ENCODE measurements at places on chromosomes 16 and 17.

GRCh38 chr17:65467156-65467555, 94.3 kb downstream of the AXIN2 start:
- DNase-seq, result no peak

DNA sequence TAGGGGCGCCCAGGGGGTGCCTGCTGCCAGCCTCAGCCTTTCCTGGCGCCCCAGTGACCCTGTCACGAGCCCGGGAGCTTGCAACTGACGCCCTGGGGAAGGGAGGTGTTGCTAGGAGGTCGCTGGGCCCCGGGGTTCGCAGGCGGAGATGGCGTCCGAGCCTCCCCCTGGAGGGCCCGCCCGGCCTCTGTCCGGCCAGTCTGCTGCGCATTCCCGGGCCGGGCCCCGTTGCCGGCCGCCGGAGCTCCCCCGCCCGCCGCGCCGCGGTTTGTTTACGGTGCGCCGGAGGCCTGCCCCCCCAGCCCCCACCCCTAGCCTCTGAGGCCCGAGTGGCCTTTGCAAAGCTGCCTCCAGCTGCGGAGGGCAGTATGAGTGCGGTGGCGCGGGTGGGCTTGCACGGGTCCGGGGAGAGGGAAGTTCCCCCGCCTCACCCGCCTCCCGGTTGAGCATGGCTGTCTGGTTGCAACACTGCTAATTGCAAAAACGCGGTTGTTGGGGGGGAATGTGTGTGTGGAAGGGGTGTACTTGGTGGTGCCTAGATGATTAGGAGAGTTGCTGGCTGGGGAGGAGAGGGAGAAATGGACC, 514 bp downstream of the THRA start:
- DNase-seq, result peak; percentile 61

DNA sequence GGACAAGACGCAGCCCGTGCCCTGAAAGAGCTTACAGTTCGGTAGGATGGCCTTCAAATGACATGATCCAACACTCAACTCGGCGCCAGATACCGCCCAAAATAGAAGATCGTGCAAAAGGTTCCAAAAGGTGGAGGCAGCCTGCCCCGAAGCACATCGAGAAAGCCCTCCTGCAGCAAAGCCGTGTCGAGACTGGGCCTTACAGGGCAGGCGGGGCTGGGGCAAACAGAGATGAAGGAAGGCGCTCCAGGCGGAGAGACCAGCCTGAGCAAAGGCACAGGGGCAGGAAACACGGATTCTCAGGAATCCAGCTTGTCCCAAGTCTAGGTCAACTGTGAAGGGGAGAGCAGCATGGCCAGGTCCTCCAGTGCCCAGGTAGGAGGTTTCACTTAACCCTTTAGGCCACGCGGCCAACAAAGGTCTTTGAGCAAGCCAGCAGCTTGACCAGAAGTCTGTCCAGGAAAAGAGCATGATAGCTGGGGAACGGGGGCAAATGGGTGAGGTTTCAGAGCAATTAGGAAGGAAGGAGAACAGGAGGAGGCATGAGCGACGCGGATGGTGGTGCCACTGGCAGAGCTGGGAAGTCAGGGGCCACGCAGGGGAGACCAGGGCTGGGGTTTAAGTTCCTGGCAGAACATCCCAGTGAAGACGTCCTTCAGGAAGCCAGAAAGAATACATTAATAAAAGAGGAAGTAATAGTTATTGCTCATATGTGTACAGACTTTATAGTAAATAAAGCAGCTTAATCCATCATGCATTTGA, 21.2 kb upstream of the EIF1 start:
- DNase-seq, result peak; percentile 25

DNA sequence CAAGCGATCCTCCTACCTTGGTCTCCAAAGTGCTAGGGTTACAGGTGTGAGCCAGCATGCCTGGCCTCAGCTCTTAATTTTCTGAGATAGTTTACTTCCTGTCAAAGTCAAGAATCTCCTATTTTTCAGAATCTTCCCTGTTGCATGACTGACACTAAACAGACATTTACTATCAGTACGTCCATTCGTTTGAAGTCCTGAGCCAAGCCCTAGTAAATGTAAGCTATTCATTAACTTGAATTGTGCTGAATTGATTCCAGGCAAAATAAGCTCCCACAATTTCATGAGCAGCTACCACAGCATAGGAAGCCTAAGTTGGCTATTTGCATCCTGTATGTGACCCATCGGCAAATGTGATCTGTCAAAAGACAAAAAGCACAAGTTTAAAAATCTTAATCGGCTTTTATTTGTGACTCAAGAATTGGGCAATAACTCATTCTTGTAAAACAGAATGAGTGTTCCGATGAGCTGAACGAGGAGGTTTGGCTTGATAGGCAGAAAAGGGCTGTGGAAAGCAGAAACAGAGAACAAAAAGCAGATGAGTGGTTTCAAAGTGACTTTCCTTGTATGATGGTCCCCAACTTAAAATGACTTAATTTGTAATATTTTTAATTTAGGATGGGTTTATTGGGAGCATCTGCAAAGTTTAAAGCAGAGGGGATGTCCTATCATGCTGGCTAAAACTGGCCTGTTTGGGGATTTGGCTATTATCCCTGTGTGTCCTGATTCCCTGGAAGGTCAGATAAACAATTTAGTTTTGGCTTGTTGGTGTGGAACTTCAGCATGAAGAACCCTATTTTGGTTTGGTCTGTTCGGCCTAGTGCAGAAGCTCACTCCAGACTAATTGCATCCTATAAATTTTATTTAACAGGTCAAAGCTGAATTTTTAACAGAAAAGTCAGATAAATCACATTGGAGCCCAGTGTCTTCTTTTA, 14.2 kb downstream of the RNF112 start:
- DNase-seq, result no peak

DNA sequence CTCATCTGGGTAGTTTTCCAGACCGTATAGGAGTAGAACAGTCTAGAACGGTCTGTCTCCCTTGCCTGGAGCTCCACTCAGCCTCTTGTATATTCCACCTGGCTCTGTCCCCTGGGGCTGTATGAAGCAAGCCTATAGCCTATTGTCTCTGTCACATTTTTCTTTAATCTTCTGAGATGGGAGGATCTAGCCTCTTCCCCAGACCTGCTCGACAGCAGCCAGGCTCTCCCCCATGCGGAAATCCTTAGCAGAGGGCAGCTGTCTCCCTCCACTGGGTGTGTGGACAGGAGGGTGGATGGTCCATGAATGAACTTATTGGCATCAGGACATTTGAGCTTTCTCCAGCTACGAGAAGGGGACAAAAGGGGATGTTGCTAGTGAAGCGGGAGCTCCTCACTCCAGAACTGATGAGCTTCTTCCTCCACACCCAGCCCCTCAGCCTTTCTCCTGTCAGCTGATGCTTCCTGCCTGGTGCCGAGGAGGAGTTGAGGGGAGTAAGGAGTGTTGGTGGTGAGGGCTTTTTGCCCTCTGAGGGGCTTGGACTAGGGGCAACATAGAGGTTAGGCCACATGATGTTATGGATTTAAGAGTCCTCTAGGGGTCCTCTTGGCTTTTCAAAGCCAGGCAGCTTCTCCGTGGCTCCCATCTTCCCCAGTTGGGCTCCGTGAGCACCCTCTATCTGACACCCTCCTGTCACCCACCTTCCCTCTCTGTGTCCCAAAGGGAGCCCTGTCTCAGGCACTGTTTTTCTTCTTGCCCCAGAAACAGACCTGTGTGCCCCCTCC, 28.0 kb downstream of the ARHGAP23 start:
- no peak for DNase-seq

DNA sequence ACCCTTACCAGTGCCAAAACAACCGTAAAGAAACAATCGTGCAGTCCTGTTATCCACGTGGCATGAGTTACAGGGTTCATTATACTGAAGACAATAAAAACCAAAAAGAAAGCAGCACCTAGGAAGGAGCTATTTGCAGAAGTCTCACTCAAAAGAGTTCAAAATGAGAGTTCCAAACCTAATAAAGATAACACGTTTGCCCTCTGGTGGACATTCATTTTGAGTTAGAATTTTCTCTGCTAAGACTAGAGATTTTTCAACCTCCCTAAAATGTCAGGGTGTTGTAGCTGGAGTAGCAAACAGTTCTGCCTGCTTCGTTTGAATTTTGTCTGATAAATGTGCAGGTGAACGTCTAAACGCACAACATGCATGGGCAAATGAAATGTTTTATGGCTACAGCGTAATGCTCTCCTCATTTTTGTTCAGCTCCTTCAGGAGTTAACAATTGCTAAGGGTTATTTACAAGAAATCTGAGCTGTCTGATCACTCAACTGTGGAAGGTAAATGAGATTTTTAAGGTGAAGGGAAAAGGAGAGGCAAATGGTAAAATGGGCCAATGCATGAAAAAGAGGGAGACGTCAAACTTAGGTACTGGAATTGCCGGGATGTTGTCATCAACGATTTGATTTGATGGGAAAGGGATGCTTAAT, 1067.9 kb upstream of the EEF2KMT start:
- no peak for DNase-seq

- DNase-seq, result no peak
These were observed 232.5 kb downstream of the MSI2 start for GRCh38 chr17:57488856-57489255.

GRCh38 chr17:49552070-49552751, 23.5 kb upstream of the NXPH3 start:
- peak; percentile 9 for DNase-seq

GRCh38 chr16:2716948-2717347, 3.1 kb downstream of the PRSS27 start:
- no peak for DNase-seq

DNA sequence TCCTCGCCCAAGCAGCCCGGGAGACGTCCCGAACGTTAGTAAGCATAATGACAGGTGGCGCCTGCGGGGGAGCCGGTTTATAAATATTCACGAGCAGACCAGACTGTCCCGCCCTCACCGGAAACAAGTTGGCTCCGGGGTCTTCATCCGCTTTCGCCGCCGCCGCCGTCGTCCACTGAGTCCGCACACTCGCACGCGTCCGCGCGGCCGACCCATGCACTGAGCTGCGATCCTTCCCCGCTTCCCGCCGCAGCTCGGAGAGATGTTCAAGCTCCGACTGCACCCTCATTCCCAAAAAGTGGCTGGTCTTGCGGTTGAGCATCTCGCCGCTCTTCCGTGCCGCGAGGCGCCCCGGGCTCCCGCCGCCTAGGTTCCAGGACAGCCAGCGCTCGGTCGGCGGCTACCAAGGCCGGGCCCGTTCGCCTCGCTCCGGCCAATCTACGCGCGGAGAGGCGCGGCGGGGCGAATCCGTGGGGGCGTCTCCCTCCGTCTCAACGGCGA, 385 bp downstream of the CFAP119 start:
- DNase-seq, result peak; percentile 74

- DNase-seq, result no peak
These were observed 41.7 kb downstream of the TIMM22 start for GRCh38 chr17:1038459-1039122.

- no peak for DNase-seq
These were observed 45.9 kb downstream of the SRCIN1 start for GRCh38 chr17:38559880-38560230.

- no peak for DNase-seq
These were observed 63.6 kb upstream of the TBX2 start for GRCh38 chr17:61335845-61336655.

DNA sequence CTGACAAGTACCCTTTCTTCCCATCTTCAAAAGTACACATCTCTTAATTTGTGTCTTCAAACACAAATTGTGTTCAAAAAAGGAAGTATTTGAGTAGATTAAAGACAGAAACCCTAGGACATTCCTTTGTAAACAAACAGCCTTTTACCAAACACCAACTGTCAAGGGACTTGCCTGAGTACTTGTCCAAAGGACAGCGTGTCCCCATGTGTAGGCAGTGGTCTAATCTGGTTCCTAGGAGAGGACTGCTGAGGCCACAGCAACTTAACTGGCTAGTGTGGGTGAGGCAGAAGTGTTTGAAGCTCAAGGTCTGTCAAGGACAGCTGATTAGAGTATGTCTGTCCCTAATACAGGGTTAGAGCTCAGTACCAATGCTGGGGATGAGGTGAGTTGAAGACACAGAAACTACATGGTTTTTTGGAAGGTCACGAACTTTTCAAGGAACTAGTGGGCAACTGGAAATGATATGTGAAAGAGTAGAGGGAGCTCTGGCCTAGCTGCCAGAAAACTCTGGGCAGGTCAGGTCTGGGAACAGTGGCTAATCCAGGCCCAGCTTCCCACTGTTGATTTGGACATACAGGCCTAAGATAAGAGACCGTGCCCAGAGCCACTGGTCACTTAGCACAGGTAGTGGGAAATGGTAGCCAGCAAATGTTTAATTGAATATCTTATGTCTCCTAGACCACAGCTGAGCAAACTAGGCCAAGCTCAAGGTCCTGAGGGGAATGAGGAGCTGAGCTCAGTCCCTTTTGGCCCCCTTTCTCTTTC, 10.1 kb downstream of the HMOX2 start:
- no peak for DNase-seq

GRCh38 chr17:64938925-64939474, 19.7 kb upstream of the LRRC37A3 start:
- DNase-seq, result peak; percentile 58

DNA sequence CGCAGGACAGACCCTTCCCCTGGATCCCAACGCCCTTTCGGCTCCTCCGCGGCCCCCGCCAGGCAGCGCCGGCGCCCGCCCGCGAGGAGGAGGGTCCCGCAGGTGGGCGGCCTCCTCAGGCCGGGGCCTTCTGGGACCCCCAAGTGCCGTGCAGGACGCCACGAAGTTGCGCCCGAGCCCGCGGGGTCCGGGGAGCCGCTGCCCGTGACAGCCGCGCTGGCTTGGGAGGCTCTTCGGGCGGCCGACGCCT, 504 bp downstream of the ERN1 start:
- no peak for DNase-seq

- DNase-seq, result no peak
These were observed 23.9 kb downstream of the SNN start for GRCh38 chr16:11692171-11692570.

GRCh38 chr17:56142325-56142724, 10.9 kb upstream of the ANKFN1 start:
- DNase-seq, result no peak

DNA sequence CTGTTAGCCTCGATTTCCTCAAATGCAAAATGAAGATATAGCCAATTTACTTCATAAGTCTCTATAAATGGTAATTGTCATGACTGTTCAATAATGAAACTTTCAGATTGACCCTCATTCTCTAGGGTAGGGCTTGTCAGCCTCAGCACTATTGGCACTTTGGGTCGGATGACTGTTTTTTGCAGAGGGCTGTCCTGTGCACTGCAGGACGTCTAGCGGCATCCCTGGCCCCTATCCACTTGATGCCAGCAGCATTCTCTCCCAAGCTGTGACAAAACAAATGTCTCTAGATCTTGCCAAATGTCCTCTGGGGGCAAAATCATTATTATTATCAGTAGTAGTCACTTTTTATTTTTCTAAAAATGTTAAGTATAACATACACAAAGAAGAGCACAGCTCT, 24.6 kb downstream of the CDH11 start:
- DNase-seq, result no peak

DNA sequence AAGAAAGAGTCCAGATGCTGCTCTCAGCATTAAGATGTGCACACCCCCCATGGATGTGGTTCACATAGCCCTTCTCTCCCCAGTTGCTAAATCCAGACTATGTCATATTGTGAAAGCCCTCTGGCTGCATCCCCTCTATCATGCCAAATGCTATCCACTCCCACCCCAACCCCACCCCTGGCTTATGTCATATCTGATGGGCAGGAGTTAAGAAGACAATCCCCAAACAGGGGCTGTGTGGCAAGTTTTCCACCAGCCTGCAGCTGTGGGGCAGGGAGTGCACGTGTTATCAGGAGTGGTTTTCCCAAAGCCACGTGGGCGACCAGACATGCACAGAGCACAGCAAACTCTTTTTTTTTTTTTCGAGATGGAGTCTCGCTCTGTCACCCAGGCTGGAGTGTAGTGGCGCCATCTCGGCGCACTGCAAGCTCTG, 10.0 kb downstream of the FAM117A start:
- no peak for DNase-seq

All from GM13977 (cell line).